NCI-H1092 treated with DMSO at 0.1 percent for 48 hours (cell line): ENCODE measurements at places on chromosomes 11 and 22.

GRCh38 chr11:112877581-112877980 lies 83.6 kb upstream of the NCAM1 start:
- no peak for DNase-seq

- no peak for DNase-seq
Measured at GRCh38 chr11:16946477-16947282, 67.5 kb downstream of the PLEKHA7 start.

- no peak for DNase-seq
Measured at GRCh38 chr22:38126928-38127668, 16.6 kb upstream of the BAIAP2L2 start.

GRCh38 chr22:49948116-49948957 lies 12.2 kb upstream of the PIM3 start:
- no peak for DNase-seq

DNA sequence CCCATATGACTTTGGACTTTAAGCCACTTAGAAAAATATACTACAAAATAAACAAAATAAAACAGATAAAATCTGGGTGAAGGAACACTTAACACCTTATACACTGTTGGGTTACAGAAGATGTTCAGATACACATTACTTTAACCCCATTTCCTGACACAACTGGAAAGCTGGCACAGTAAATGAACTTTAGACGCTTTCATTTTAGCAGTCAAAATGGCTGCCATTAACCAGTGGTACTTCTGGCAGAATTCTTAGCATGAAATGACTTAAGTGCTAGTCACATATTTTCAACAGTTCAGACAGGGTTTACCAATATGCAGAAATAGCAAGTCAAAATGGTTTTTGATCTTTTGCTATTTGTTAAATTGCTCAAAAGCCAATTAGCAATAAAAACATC lies 37.9 kb downstream of the PIK3C2A start:
- no peak for DNase-seq

DNA sequence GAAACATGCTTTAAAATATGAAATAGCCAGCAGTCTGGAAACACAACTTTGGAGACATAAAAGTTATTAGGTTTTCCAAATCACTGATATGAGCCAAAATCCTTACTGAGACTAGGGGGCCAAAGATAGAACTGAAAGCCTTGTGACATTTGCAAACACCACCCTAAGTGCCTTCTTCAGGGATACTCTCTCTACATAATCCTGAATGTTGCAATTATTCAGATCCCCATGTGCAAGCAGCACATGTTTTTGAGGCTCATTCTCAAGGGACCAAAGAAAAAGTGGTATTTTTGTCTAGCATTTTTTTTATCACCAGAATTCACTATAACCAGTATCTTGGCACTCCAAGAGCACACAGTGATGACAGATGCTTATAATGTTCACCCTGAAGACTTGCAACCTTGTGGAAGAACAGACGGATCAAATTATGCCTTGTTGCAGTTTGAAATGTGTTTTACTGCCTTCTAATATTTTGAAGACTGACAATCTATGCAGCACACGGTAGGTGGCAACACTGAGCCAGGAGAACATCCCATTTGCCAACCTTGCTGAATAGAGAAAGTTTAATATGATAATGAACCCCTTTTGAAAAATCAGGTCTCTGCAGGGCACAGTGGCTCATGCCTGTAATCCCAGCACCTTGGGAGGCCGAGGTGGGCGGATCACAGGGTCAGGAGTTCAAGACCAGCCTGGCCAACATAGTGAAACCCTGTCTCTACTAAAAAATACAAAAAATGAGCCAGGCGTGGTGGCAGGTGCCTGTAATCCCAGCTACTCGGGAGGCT lies 78.5 kb downstream of the PLEKHA7 start:
- peak; percentile 33 for DNase-seq

DNA sequence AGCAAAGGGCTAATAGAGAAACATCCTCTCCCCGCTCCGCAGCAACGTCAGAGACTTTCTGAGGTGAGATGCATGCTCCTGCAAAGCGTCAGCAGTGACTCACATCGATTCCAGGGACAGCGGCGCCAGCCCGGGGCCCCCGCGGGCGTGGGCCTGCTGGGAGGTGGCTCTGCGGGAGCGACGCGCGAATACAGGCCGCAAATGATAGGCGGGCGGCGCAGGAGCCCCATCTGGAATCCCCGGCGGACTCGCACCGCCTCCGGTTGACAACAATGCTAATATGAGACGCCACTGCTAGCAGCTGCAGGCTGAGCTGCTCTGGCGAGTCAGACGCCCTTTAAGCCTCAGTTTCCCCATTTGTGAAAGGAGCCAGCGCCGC lies 557 bp downstream of the RANGAP1 start:
- peak; percentile 49 for DNase-seq

DNA sequence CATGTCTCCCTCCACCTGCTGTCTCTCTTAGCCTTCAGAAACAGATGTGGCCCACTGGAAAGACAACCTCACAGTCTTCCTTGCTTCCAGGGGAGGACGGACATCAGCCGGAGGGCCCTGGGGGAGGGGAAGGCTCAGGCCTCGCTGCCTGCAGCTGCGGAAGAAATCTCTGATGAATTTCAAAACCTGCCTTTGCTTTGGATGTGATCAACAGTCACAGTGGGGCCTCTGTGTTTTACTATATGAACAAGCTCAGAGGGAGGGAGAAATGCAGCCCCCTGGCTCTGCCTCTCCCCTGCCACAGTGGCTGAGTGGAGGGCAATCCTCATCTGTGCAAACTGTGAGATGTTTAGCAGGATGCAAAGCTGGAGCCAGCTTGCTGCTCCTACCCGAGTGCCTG lies 282.8 kb downstream of the NTM start:
- DNase-seq, result no peak

DNA sequence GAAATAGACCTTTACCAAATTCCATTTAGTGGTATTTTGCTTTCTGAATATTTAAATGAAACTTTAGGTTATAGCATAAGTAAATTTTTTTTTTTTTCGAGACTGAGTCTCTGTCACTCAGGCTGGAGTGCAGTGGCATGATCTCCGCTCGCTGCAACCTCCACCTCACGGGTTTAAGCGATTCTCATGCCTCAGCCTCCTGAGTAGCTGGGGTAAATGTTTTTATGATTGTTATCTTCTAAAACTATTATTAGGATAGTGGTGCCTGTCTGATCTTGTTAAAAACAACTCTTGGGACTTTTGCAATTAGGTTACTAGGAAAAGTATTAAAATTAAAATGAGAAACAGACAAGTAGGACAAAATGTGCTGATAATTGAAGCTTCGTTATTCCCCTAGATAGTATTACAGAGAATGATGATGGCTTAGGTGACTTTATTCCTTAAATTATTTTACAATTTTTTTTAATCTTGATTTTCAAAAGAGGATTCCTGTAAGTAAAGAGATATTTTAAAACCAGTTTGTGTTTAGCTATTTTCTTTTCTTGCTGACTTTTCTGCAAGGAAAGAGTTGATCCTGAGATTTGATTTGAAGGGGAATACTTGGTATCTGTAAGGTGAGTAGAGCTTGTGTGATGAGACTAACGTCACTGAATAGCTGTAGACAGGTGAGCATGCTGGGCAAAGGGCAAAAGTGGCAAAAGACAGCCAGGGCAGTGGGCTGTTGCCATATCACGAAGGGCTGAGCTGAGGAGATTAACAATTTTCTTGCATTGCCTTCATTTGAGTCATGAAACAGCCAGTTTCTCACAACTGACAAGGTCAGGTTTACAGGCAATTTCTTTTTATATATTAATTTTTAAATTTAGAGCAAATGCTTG lies 20.8 kb downstream of the CRKL start:
- DNase-seq, result no peak

DNA sequence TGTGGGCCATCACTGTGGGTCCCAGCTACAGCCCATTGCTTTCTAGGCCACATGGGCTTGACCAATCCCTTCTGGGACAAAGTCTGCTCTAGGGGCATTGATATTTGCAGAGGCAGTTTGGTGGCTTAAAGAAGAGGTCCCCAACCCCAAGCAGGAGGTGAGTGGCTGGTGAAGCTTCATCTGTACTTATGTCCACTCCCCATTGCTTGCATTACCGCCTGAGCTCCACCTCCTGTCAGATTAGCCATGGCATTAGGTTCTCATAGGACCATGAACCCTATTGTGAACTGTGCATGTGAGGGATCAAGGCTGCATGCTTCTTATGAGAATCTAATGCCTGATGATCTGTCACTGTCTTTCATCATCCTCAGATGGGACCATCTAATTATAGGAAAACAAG lies 54.4 kb upstream of the CADM1 start:
- no peak for DNase-seq

DNA sequence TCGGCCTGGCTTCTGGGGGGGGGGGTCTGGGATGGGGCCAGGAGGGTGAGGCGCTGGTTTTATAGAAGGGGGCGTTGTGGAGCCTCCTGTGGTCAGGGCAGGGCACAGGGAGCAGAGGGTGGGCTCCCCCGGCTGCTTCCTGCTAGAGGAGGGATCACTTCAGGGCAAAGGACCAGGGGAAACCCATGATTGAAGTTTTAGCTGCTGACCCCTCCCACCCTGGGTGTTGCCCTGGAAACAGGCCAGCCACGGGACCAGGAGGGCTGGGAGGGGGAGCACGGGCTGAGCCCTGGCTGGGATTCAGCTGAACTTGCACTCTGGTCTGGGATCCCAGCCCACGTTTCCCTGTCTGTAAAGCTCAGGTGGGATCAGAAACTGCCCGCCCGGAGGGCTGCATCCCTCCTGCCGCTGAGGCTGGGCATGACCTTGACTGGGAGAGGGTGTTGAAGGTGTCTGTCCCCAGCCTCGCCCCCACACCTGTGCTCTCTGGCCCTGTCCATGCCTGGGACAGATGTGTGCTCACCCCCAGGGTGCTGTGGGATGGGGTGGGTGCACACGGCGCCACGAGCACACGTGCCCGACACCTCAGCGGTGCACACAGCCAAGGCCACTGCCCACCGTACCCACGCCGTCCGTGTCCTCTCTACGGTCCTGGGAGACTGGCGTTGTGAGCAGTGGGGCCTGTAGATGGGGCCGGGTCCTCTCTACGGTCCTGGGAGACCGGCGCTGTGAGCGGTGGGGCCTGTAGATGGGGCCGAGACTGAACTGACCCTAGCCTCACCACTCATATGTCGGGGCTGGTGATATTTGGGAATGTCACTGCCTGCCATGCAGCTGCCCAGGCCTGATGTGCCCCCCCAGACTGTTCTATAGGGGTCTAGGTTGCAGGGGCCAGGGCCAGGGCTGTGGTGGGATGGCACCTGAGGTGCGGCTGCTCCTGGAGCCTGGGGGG lies 2.3 kb downstream of the TSPAN4 start:
- DNase-seq, result no peak

DNA sequence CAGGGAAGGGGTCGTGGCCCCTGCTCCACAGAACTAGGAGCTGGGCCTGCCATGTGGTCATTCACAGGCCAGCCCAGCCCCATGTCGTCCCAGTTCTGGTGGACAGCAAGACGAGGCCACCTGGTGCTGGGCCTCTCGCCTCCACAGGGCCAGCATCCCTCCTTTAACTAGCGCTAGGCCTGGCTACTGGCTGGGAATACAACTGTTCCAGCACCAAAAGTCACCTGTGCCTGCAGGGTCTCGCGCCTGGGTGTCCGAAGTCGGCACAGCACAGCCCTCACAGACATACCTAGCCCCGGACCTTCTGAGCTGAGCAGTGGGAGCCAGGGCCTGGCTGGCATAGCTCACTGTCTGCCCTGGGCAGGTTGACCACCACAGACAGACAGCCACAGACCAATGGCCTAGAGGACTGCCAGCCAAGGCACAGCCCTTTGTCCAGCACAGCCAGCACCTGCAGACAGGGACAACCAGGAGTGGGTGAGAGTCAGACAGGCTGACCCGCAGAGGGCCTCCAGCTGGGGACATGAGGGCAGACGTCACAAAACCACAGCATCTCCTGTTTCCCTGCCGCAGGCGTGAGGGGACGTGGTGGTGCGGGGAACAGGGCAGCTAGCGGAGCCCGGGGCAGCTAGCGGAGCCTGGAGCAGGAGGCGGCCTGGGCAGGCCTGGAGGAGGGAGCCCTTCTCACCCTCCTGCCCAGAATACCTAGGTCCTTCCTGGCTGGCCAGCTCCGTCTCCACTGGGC lies 27.2 kb upstream of the TH start:
- no peak for DNase-seq

- peak; percentile 35 for DNase-seq
Measured at GRCh38 chr22:46563381-46564083, 26.1 kb upstream of the CELSR1 start.

DNA sequence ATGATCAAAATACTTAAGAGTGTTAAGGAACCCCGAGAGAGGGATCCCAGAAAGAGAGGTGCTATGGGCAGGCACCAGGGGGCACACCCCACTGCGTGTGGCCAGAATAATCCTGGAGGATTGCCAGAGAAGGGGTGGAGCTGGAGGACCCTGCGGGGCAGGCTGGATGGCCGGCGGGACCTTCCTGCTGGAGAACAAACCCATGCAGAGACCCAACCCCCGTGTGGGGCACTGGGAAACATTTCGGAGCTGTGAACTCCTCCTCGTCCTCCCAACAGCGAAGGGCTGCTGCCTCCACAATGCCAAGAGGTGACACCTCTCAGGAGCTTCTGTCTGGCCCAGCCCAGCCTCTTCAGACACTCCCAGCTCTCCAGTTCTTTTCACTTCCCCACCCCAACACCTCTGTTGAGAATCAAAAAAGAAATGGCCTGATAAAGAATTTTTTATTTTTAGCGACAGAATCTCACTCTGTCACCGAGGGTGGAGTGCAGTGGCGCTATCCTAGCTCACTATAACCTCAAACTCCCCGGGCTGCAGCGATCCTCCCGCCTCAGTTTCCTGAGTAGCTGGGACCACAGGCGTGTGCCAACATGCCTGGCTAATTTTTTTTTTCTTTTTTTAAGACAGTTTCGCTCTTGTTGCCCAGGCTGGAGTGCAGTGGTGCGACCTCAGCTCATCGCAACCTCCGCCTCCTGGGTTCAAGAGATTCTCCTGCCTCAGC lies 25.6 kb downstream of the RHOD start:
- DNase-seq, result no peak

- DNase-seq, result no peak
Measured at GRCh38 chr11:107719557-107720302, 7.9 kb upstream of the SLN start.

- DNase-seq, result no peak
Measured at GRCh38 chr11:27558401-27558800, 51.8 kb upstream of the LIN7C start.

- no peak for DNase-seq
Measured at GRCh38 chr11:107385361-107385981, 72.2 kb downstream of the CWF19L2 start.

DNA sequence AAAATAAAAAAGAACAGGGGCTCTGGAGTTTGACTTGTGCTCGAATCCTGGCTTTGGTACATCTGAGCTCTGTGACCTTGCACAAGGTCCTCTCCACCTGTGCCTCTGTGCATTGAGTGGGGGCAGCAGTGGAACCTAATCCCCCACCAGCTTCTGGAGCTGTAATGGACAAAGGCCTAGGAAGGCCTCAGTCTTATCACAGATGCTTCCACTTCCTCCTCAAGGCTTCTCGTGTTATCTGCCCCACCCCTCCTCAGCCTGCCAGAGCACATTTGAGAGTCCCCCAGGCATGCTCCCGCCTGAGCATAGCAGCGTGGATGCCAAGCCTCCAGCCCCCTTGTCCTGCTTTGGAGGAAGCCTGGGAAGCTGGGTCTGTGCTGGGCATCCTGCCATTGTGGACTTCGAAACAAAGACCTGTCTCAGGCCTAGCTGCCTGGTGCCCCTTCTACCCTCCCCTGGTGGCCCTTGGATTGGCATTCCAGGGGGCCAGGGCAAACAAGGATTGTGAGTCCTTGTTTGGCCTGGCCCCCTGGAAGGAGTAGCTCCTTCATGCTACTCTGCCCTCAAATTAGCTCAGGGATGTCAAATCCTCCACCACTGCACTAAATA lies 15.0 kb downstream of the SLC35E4 start:
- DNase-seq, result peak; percentile 3

GRCh38 chr11:96154802-96155520 lies 188.0 kb downstream of the MAML2 start:
- DNase-seq, result no peak
